ENCODE measurements at places on chromosomes 2 and 18.

- DNase-seq: no peak
Measured at GRCh38 chr2:157159221-157159934, 98.1 kb upstream of the GALNT5 start.

DNA sequence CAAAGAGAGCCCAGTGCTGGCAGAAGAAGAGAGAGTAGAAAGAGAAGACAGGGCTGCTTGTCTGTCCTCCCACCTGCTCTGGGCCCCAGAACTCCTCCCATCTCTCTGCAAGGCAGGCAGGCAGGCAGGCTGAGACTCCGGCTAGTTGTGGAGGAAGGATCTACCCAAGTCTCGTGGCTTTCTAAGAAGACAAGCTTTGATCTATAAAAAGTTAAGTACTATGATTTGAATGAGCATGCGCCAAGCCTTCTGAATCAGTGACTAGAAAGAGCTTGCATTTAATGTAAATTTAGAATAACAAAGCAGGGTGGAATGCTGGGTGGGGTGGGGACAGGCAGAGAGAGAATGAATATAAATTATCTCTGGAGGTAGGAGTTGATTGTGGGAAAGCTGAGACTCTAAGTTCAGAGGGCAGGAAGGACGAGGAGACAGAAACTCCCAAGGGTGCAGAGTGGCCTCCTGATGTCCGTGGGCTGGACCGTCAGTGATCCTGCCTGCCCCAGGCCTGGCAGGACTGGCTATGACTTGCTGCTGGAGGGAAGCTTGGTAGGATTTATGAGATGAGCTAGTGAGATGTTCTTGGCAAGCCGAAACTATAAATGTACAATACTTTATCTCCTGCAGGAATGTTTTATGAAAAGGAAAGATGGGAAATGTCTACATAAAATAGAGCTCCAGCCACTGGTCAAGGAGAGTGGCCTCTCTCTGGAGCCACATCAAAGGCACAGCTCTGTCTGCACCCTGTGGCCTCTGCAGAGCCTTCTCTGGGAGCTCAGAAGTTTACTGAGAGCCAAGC is 447.5 kb downstream of the TNS1 start:
- no peak for DNase-seq

- no peak for DNase-seq
Measured at GRCh38 chr2:207258263-207258991, 92.7 kb upstream of the KLF7 start.

GRCh38 chr2:43481927-43482542 is 113.8 kb downstream of the THADA start:
- DNase-seq: no peak

GRCh38 chr2:111231532-111232252 is 111.0 kb downstream of the BCL2L11 start:
- no peak for DNase-seq

DNA sequence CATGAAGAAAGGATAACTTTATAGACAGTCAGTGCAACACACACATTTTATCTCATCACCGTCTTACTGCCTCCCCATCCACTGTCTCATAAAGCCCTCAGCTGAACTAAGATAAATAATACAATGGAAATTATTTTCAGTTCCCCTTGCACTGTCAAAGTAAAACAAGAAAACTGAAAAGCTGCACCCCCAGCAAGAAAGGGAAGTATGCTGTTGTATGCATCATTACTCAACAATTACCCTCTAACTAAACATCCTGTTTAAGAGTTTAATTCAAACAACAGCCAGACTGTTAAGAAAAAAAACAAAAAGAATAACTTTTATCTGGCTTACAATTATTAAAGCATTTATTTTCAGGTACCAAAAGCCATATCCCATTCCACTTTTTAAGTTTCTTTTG is 25.0 kb downstream of the MPPE1 start:
- DNase-seq: no peak

DNA sequence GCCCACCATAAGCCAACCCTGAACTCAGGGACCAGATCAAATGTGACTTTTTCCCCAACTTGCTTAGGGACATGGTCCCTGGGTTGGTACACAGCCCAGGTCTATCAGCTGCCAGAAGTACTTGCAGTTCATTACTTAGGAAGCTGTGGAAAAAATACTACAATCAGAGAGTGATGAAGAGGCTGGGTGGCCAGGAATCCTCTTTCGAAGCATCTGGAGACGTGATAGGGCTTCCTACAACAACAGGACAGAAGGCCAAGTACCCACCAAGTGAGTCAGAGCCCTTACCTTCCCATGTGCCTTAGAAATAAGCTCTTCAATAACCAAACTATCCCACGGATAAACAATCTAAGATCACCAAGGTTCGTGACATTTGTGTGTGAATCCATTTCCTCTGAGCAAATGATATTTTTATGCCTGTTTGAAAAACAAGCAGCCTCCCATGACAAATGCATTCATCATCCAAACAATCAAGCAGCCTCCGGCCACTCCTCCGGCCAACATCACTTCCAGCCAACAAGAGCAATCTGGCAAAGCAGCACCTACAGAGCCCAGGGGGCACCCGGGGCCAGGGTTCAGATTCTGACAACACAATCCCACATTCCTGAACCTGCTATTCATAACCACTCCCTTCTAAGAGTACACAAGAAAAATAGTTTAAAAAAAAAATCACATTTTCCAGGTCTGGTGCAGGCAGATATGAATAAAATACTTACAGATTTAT is 26.4 kb downstream of the TBC1D8 start:
- DNase-seq: no peak

- DNase-seq: no peak
Measured at GRCh38 chr2:84373391-84373790, 85.7 kb downstream of the SUCLG1 start.

DNA sequence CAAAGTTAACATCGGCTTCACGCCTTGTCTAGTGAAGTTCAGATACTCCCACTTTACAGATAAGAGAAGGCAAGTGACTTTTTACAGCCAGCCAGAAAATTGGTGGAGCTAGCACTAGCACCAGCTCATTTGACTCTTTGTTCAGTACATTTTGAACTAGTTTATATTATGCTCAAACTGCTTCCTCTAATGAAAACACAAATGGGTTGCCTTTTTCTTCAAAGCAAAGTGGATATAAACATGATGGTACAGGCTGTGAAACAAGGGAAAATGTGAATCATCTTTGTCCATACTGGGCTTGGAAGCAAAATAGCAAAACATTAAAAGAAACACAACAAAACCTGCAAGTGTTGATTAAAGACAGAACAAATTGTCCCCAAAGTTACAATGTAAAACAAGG is 99.6 kb upstream of the LHCGR start:
- DNase-seq: no peak

- DNase-seq: no peak
Measured at GRCh38 chr2:143140864-143141661, 11.8 kb downstream of the ARHGAP15 start.

- no peak for DNase-seq
Measured at GRCh38 chr18:49139766-49140165, 189.0 kb upstream of the SMAD7 start.

DNA sequence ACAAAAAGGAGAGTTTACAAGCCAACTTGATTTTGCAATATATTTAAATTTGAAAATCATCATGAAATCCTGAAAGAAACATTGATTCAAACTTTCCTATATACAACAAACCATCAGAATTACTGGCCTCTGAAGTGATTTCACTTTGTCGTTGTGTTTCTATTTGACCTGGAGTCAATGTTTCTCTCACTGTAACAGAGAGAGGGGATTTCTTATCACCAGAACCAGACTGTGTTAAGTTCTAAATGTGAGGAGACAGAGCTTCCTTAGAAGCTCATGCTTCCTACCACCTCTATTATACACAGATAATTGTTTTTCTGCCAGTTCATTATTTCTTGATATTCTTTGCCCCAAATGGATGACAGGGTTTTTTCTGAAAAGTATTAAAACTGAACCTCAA is 245.0 kb upstream of the RND3 start:
- DNase-seq: no peak

GRCh38 chr18:25853691-25854433 is 236.6 kb downstream of the SS18 start:
- DNase-seq: no peak

DNA sequence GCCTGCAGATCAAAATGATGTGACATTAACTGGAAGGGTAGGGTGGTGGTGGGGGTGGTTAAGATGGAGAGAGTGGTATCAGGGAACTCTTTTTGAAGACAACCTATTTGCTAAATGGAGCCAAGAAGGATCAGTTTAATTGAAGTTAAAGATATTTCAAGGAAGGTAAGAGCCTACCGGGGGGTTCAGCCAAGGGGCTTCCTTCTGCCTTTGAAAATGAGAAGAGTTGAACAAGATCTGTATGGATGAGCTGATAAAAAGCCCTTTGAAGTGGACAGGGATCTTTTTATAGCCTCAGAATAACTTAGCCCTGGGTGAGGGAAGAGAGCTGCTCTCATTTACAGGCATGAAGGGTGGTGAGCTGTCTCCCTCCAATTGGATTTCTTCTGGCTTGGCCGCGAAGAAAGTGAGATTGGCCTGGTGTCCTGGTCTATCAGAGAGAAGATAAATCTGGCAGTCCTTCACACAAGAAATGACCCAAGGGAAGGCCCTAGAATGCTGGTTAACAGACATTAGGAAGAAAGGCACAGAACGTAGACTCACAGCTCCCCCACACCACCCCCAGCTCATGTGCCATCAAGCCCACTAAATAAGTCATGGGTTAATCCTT is 439.8 kb downstream of the TNS1 start:
- DNase-seq: no peak

GRCh38 chr18:67428805-67429204 is 87.7 kb downstream of the DSEL start:
- DNase-seq: no peak

- DNase-seq: peak; percentile 22
Measured at GRCh38 chr18:3610813-3611212, 160.8 kb downstream of the TGIF1 start.

- no peak for DNase-seq
Measured at GRCh38 chr2:202705446-202706020, 70.8 kb downstream of the FAM117B start.

- DNase-seq: no peak
Measured at GRCh38 chr2:50178050-50178449, 853.9 kb downstream of the NRXN1 start.

DNA sequence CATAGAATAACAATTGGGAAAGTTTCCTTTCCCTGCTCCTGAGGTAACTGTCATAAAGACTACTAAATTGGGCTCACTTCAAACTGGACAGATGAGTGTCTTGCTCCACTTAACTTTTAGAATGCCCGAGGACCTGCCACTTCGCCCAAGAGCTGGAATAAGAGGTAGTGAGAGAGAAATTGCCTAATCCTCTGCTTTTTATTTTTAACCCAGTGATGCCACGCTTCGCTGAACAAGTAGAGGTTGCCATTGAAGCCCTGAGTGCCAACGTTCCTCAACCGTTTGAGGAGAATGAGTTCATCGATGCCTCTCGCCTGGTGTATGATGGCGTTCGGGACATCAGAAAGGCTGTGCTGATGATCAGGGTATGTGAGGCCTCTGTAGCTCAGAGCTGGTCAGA is 269.4 kb upstream of the LRRTM1 start:
- DNase-seq: no peak

DNA sequence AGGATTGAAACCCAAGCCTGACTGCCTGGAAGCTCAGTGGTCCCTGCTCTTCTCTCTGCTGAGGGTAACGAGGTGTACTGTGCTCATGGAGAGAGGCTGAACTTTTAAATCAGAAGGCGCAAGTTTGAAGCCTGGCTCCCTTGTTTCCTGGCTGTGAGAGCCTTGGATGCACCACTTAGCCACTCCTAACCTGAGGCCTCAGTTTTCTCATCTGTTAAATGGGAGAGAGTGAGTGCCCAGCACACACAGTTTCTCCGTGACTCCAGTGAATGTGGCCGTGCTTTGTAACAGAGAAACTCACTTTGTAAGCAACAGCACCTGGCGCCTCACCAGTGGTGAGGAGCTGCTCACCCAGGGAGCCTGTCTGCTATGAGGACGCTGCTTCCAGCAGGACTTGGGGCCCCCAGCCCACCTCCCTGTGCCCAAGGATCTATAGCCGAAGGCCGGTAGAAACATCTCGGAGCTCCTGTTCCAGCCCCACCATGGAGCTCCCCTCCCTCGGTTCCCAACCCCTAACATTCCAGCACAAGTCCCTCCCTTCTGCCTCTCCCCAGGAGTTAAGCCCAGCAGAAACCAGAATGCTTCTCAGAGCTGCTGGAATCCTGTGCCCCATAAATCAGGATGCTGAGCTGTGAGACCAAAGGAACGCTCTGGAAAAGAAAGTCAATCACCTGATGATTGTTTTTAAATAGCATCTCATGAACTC is 20.3 kb upstream of the KCNK3 start:
- no peak for DNase-seq

DNA sequence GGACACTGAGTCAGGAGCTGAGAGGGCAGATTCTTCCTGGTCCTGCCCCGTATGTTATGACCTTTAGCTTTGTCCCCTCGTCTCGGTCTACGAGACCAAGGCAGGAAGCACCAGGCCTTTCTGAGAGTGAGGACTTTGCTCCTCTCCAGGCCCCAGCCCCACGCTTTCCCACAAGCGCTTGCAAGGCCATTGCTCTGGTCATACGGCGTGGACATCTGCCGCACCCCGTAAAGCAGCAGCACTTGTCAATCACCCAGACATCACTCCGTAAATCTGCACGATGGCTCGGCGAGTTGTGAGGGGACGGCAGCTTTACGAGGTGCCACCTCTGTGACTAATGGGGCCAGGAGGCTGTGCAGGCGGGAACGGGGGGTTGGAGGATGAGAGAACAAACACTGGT is 100.8 kb upstream of the TWIST2 start:
- no peak for DNase-seq

- DNase-seq: no peak
Measured at GRCh38 chr2:113219889-113220641, 46.3 kb downstream of the PSD4 start.

DNA sequence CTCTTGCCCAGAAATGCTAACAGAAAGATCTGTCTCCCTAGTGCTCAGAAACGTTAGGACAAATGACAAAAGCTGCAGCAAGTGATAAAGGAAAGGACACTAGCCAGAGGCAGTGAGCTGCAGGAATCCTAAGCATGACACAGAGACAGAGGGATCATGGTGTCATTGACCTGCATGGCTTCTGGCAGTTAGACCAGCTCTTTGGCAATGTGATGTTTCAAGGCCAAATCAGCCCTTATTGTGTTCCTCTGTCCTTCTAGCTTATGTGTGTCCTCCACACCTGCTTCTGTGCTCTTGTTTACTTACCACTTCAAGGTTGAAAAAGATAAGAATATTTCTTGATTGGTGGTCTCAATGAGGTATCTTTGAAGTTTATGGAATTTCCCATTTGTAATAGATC is 120.8 kb downstream of the RHBDD1 start:
- no peak for DNase-seq

GRCh38 chr18:1998121-1998520 is 573.2 kb downstream of the METTL4 start:
- no peak for DNase-seq

GRCh38 chr2:240250150-240250984 is 109.9 kb upstream of the OTOS start:
- DNase-seq: peak; percentile 2

DNA sequence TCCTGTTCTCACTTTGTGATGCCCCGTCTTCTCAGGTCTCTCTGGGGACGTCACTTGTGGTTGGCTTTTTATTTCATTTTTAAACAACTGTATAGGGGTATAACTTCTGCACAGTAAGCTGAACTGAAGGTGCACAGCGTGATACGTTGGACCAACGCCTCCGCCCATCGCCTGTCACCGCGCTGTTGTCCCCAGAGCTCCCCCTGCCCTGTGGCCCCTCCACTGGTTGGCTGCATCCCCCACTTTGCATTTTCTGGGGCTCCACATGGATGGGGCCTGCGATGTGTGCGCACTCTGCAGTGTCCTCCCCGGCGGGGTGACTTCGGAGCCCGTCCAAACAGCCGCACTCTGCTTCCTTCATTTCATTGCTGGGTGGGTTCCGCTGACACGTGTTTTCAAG is 14.3 kb downstream of the GPR35 start:
- no peak for DNase-seq

- no peak for DNase-seq
Measured at GRCh38 chr2:210593166-210593565, 36.8 kb downstream of the CPS1 start.
